ENCODE measurements at places on chromosomes 2 and 18.

- no peak for DNase-seq
Observed at GRCh38 chr18:36355511-36355910, 58.0 kb downstream of the FHOD3 start.

DNA sequence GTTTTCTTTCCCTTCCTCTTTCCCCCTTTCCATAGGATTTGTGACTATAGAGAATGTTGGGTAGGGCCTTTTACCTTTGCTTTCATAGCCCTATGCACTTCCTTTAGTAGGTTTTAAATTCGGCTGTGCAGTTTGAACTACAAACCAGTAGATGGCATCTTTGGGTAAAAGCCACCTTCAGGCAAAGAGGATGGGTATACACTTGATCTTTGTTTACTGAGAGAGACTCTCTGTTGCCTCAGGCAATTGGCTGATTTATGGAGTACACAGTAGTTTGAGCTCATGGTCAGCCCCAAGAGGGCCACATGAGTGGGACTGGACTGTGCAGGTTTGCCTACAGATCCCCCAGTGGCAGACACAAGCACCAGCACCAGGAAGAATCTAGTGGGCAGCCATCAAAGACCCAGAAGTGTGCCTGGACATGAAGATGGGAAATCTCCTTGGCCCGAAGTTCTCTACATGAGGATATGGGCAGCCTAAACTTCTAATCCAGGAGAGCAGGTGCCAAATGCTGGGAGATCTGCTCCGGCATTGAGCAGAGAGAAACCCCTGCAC, 1304.3 kb upstream of the DDX18 start:
- DNase-seq, result no peak

DNA sequence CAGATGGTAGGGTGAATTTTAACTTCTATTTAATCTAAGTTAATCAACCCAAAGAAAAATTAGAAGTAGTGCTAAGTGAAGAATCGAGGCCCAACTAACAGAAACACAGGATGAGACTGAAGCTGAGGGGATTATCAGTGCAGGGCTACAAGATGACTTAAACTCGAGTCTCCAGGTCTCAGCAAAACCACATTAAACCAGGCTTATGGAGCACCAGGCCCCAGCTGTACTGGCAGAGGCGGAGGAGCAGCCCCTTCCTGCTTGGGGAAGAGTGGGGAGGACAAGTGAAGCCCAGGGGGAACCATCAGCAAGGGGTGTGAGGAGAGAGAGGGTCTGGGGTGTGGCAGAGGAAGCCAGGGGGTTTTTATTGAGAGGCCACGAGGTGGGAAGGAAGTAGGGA, 135.9 kb upstream of the EPAS1 start:
- no peak for DNase-seq

- DNase-seq, result no peak
Observed at GRCh38 chr2:75565472-75566462, 5.0 kb upstream of the EVA1A start.

GRCh38 chr2:44397447-44398175, 35.9 kb downstream of the CAMKMT start:
- DNase-seq, result no peak

GRCh38 chr2:47908682-47909081, 2.4 kb upstream of the FBXO11 start:
- DNase-seq, result no peak

- DNase-seq, result peak; percentile 12
Observed at GRCh38 chr18:54269893-54270844, 852 bp downstream of the POLI start.

DNA sequence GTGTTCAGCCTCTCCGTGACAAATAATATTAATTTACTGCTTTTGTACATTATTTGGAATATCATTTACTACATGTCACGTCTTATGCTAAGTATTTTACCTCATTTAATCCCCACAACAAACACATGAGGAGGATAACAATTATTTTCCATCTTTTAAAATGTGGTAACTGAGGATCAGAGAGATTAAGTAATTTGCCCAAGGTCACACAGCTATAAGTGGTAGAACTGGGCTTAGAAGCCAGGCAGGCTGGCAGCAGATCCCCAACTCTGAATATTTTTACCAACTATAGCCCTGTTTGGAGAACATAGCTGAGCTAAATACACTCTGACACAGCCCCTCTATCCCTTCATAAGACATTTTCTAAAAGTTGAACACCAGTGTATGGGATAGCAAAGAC, 24.1 kb downstream of the AP1S3 start:
- no peak for DNase-seq

- no peak for DNase-seq
Observed at GRCh38 chr2:207926133-207926988, 99.0 kb downstream of the PLEKHM3 start.

- no peak for DNase-seq
Observed at GRCh38 chr2:159185401-159186130, 100.9 kb downstream of the WDSUB1 start.
